Omental fat pad (tissue), 4 donors: ENCODE measurements at places on chromosomes 3 and 15.

- DNase-seq, result no peak
Measured at GRCh38 chr3:50537421-50538129, 30.0 kb downstream of the C3orf18 start.

- no peak for DNase-seq
Measured at GRCh38 chr3:17359911-17360310, 382.5 kb downstream of the TBC1D5 start.

GRCh38 chr15:58165661-58166060 is 27.5 kb downstream of the AQP9 start:
- DNase-seq, result peak; percentile 47

- no peak for DNase-seq
Measured at GRCh38 chr15:24008476-24008875, 321.4 kb upstream of the NDN start.

- DNase-seq, result no peak
Measured at GRCh38 chr15:44802336-44802735, 66.0 kb downstream of the TRIM69 start.
